Hepatocyte (in vitro differentiated cells): ENCODE measurements at places on chromosomes 3 and 15. TPM values are rescaled to one million over a fixed set of nuclear protein-coding genes. Genes with fewer than 3 reads are reported as not detected.

The MGA gene
- polyA plus RNA-seq = 10.9 and 11.7 TPM in 2 replicates

DNA sequence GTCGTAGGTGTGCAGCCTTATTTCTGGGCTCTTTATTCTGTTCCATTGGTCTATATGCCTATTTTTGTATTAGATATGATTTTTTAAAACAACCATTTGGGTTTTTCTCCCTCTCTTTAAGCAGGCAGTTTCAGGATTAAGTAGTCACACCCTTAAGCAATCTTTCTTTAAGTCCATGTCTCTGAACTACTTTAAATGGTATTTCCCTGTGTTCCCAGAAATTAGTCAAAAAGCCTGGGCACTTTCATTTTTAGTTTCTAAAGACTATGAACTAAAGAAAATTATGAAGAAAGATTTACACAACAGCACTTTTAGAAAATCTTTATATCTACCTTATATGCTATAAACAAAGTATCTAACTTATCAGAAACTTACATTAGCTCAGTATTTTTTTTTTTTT lies 110.3 kb downstream of the FAIM start:
- no peak for DNase-seq

The PLSCR4 gene
- polyA plus RNA-seq = 11.3 and 12.6 TPM in 2 replicates

- DNase-seq = no peak
Observed at GRCh38 chr3:39934696-39935095, 125.3 kb downstream of the MYRIP start.
